Bronchial smooth muscle cell (primary cell): ENCODE measurements at places on chromosomes 2 and 18. TPM values are rescaled to one million over a fixed set of nuclear protein-coding genes. Genes with fewer than 3 reads are reported as not detected.

Gene B4GALT6
- 0.77 and 2.8 TPM in 2 replicates for total RNA-seq

Gene CXCR4
- total RNA-seq, result under 0.01 and 0.09 TPM in 2 replicates

Gene OR6B2
- total RNA-seq, result not detected in 2 replicates

Gene RNF144A
- total RNA-seq, result 0.17 and 3.9 TPM in 2 replicates

Gene TUBA4A
- total RNA-seq, result 9.4 and 17.8 TPM in 2 replicates

Gene UGT1A5
- not detected in 2 replicates for total RNA-seq

Gene CCDC121
- total RNA-seq, result 1.7 and 3.0 TPM in 2 replicates

Gene PPP1R7
- total RNA-seq, result 115 and 132 TPM in 2 replicates

Gene SP140
- total RNA-seq, result 0.32 and 0.34 TPM in 2 replicates
